ENCODE measurements at places on chromosomes 5 and 9. TPM values are rescaled to one million over a fixed set of nuclear protein-coding genes. Genes with fewer than 3 reads are reported as not detected.

DNA sequence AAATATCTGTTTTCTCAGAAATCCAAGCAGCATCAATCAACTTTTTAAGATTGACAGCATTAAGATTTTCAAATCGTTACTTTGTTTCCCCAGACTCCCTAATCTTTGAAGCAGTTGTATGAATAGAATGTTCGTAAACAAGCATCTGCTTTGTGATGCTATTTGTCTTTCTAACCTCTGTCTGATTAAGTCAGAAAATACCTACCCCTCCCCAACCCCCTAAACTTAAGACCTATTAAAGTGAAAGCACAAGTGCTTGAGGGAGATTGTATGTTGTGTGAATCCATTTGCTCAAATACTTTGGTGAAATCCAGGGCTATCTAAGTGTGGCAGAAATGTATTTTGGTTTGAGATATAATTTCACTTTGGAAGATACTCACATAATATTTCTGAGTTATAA, 47.9 kb upstream of the C5orf47 start:
- peaks cover 24% of the 10 kb centered on the region for H3K4me1 ChIP-seq
- H3K27ac ChIP-seq, result no peak overlapping the region
- peaks cover 18% of the 10 kb centered on the region for H3K36me3 ChIP-seq
- no peak for DNase-seq
- no peak overlapping the region for H3K4me3 ChIP-seq

- no peak overlapping the region for H3K4me3 ChIP-seq
- no peak for DNase-seq
- peaks cover 34% of the 10 kb centered on the region for H3K4me1 ChIP-seq
- H3K27me3 ChIP-seq, result no peaks in the 10 kb centered on the region
- H3K27ac ChIP-seq, result no peak overlapping the region
Measured at GRCh38 chr9:79604921-79605562, 33.3 kb downstream of the TLE4 start.

DNA sequence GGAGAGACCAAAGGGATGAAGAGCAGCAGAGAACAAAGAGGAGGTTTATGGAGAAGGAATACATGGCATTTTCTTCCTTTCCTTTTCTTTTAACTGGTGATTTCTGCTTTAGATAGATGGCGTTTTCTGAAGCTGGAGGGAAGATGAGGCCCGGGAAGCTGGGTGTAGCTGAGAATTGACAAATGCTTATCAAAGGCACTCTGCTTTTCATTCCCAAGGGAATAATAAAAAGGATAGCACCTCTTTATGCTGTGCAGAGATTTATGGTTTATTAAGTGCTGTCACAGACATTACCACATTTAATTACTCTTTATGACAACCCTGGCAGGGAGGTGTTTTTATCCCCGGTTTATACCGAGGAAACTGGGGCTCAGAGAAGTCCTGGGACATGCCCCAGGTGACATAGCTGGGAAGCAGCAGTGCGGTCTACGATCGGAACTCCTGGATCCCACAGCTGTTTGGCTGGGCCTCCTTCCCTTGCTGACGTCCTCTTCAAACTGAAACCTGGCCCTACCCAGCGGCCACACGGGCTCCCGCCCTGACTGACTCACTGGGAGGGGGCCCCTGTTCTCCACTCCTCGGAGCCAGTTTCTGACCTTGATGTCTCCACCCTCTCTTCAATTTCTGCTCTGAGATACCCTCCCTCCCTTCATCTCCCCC, 8.2 kb upstream of the EPB41L4B start:
- H3K27me3 ChIP-seq, result no peaks in the 10 kb centered on the region
- no peaks in the 10 kb centered on the region for H3K36me3 ChIP-seq
- H3K4me1 ChIP-seq, result peaks cover 27% of the 10 kb centered on the region
- H3K27ac ChIP-seq, result peak overlapping the region; percentile 51

DNA sequence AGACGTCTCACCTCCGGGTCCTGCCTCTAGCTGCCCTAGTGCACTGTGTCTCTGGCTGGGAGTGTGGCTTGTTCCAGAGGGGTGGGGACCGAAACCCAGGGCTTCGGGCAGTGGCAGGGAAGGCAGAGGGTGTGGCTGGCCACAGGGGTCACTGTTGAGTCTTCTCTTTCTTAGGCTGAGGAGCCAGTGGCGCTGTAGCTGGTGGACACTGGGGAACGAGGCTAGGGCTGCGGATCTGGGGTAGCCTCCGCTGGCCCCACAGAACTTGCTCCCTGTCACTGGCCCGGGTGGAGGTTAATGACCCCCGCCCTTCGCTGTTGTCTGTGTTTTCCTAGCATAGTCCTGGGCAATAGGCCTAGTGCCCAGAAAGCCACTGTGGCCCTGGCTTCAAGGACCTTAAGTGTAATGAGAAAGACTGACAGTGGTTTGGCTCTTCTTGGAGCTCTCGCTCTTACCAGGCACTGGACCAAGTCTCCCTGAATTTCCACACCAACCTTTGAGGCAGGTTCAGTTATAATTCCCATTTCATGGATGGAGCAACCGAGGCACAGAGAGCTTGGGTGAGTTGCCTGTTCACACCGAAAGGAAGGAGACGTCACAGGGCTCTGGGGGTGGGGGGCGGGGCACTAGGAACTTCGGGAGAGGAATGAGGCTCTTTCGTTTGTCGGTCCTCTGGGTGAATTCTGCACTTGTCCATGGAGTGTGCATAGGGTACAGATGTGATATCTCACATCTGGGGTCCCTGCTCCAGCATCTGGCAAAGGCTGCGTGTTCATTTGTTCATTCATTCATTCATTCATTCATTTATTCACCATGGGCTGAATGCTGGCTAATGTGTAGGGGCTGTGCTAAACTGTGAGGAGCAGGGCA, 4.8 kb upstream of the IER5L start:
- no peaks in the 10 kb centered on the region for H3K27me3 ChIP-seq
- no peak overlapping the region for H3K27ac ChIP-seq
- peaks cover 10% of the 10 kb centered on the region for H3K4me1 ChIP-seq
- H3K36me3 ChIP-seq, result no peaks in the 10 kb centered on the region
- DNase-seq, result no peak
- H3K4me3 ChIP-seq, result no peak overlapping the region

- no peaks in the 10 kb centered on the region for H3K27me3 ChIP-seq
- DNase-seq, result no peak
- H3K36me3 ChIP-seq, result no peaks in the 10 kb centered on the region
- H3K4me3 ChIP-seq, result no peak overlapping the region
Measured at GRCh38 chr5:98069876-98070512, 703.5 kb upstream of the RGMB start.

- DNase-seq, result no peak
- no peaks in the 10 kb centered on the region for H3K27me3 ChIP-seq
- no peaks in the 10 kb centered on the region for H3K4me1 ChIP-seq
- H3K36me3 ChIP-seq, result no peaks in the 10 kb centered on the region
- no peak overlapping the region for H3K27ac ChIP-seq
- no peak overlapping the region for H3K4me3 ChIP-seq
Measured at GRCh38 chr5:105885266-105885665, 1785.5 kb downstream of the EFNA5 start.

DNA sequence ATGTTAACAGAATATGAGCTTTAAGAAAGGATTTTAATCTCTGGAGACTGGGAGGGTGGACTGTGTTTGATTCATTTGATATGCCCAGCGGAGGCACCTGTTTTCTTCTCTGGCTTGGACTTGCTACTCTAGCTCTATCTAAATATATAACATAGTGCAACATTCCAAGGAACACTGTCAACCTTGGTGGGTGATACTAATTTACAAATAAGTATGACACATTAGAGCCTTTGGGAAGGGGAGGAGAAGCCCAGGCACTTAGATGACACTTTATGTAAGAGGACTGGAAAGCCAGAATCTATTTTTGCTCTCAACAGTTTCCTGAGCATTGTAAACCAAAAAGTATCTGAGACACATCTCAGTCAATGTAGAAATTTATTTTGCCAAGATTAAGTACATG, 83.4 kb upstream of the SHISAL2B start:
- no peaks in the 10 kb centered on the region for H3K4me1 ChIP-seq
- H3K27ac ChIP-seq, result no peak overlapping the region
- no peak for DNase-seq
- no peaks in the 10 kb centered on the region for H3K27me3 ChIP-seq

- H3K4me3 ChIP-seq, result no peak overlapping the region
- H3K4me1 ChIP-seq, result no peaks in the 10 kb centered on the region
- no peaks in the 10 kb centered on the region for H3K36me3 ChIP-seq
- no peak overlapping the region for H3K27ac ChIP-seq
- peak; percentile 33 for DNase-seq
- H3K27me3 ChIP-seq, result peaks cover 39% of the 10 kb centered on the region
Measured at GRCh38 chr5:6455571-6456200, 7.0 kb downstream of the UBE2QL1 start.

DNA sequence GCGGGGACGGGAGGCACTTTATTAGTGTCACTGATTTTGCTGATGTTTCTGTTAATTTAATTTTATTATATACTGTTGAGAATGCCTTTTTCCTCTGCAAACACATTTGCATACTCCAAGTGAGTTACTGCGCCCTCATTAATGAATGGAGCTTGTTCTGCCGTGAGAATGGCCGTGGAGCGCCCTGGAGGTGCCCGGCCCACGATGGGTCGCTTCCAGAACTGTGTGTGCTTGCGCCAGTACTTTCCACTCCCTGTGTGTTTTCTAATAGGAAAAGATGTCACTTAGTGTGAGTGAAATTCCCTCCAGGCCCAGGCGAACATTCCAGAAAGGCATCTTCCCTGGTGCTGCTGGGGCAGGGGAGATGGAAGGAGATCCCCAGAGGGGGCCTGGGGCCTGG, 30.1 kb downstream of the NDUFS6 start:
- no peak for DNase-seq
- H3K27ac ChIP-seq, result no peak overlapping the region
- no peak overlapping the region for H3K4me3 ChIP-seq
- H3K27me3 ChIP-seq, result peaks cover 40% of the 10 kb centered on the region

STPG3 gene
- total RNA-seq, result not detected

IL31RA gene
- 8.9 TPM for total RNA-seq

FBXW11 gene
- total RNA-seq, result 106 TPM

LOX gene
- total RNA-seq, result 3.5 TPM

PCDHGA5 gene
- total RNA-seq, result 1.8 TPM

TEK gene
- 4.0 TPM for total RNA-seq

Measured in SJSA1 (cell line).